Fibroblast of mammary gland (primary cell): ENCODE measurements at places on chromosomes 3 and 15.

DNA sequence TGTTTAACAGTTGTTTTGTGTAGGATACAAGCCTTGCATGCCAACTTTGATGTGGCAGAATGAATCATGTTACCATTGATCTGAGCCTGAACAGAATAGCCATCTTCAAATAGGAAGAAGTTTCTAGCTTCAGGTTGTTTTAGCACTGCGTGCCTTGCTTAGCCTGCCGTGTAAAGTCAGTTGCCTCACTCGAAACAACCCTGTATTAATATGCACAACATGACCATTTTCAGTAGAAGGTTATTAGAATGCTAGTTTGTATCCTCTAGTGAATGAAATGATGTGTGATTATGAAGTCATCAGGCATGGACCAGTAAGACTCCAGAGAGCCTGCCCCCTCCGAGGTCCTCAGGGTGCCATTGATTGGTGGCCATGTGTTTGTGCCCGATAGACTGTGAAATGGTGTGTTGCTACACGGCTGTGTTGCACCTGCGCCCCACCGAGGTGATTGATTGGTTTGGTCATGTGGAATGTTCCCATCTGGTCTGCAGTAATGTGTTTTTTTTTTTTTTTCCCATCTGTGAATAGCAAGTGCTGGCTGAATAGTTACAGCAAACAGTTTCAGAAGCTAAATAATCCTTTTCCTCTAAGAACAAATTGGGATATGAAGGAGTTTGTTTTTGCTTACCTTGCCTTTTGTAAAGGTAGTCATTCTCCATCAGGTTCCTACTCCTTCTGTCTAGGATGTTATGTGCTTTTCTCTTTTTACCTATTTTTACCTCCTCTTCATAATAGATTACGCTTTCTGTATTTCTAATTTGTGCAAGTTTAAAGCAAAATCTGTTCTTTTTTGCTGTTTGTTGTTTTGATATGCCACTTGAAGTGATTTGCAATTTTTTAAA lies 214.9 kb downstream of the TCF12 start:
- DNase-seq = peak; percentile 23

DNA sequence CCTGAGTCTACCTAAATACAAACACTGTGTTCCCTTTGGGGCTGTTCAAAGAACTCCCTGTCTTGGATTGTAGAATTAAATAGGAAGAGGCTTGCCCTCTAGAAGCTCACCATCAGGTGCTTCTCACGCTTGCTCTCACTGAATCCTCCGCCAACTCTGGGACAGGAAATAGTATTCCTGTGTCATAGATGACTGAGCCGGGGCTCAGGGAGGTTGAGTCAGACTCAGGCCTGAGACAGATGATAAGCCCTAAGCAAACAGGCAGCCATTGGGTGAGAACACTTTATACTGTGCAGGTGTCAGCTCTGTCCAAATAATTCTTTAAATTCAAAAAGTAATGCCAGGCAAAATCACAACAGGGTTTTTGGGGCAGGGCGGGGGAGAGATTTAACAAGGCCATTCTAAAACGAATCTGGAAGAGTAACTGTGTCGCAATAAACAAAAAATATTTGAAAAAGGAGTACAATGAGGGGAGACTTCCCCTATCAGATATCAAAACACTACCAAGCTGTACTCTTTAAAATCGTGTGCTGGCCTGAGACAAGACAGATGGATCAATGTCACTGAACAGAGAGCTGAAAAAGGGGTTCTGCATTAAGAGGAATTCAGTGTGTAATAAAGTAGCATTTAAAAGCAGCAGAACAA lies 59.0 kb downstream of the EPHB3 start:
- peak; percentile 53 for DNase-seq

- DNase-seq = no peak
Observed at GRCh38 chr3:15120986-15121385, 22.0 kb upstream of the RBSN start.

DNA sequence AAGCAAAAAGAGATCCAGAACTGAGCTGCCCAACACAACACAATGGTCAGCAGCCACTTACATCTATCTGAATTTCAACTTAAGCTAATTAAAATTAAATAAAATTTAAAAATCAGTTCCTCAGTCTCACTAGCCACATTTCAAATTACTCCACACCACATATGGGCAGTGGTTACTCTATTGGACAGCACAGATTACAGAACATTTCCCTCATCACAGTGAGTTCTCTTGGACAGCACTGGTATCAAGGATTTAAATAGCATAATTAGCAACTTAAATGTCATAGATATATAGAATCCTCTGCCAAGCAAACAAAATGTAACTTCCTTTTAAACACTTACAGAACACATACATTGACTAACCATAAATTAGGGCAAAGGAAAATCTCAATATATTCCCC lies 64.4 kb downstream of the KBTBD12 start:
- no peak for DNase-seq

GRCh38 chr15:78264304-78265136 lies at the start of gene DNAJA4:
TSS of gene DNAJA4 (plus strand) at chr15:78264562. CDS start at chr15:78264764, 202 bp downstream.
- peak; percentile 37 for DNase-seq

DNA sequence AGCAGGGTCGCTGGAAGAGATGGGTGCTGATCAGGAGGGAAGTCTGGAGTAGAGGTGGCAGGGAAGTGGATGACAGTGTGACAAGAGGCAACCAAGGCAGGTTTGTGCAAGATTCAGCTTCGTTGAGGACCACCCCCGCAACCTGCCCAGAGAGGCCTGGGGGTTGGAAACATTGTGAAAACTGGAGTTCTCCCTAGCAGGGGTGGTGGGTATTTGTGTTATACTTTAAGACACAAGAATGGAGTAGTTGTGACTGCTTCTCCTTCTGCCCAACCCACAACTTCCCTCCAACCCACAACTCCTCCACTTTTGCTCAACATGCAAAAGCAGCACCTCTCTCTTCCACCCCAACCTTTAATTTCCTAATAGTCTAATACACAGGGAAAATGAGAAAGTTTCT lies 8.6 kb upstream of the ARNT2 start:
- no peak for DNase-seq

- peak; percentile 90 for DNase-seq
Observed at GRCh38 chr3:177041021-177041729, 156.1 kb downstream of the TBL1XR1 start.

- DNase-seq = no peak
Observed at GRCh38 chr3:80213086-80213485, 445.3 kb upstream of the ROBO1 start.

- no peak for DNase-seq
Observed at GRCh38 chr3:175185903-175186302, 326.8 kb downstream of the NAALADL2 start.

DNA sequence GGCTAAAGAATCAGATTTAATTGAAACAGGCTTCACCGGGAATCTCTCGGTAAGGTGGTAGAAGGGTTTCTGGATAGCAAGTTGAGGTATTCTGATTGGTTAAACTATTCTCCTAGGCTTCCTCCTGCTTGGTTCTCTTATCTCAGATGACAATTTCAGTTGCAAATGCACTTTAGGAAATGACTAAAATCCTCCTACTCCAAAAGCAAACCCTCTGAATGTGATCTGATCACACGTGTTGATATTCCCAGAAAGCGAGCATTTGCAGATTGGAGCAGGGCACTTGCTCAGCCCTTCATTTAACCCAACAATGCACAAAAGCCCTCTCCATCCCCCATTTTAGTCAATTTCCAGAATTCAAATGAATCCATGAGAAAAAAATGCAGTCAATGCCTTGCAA lies 55.6 kb upstream of the ICE2 start:
- DNase-seq = no peak

- DNase-seq = no peak
Observed at GRCh38 chr3:120339362-120339761, 9.8 kb downstream of the LRRC58 start.

- DNase-seq = peak; percentile 71
Observed at GRCh38 chr15:39597751-39598185, 16.9 kb downstream of the THBS1 start.

DNA sequence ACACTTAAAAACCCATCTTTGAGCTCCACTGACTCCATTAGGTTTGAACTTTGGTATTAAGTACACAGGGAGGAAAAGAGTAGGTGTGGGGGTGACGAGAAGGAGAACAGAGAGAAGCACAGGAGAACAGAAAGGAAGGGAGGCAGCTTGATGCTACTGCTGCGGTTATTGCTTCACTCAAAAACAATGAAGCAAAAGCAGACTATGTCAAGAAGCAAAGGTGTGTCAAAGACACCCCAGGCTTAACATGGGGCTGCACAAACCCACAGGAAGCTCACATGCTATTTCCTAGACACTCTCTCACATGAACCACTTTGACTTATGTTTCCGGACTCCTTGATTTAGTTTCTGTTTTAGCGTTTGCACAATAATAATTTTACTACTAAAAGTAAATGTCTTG lies 961.0 kb upstream of the CFAP20DC start:
- no peak for DNase-seq

- DNase-seq = no peak
Observed at GRCh38 chr15:77457191-77457904, 36.7 kb downstream of the HMG20A start.

- DNase-seq = no peak
Observed at GRCh38 chr3:97670952-97671351, 93.6 kb upstream of the ARL6 start.

DNA sequence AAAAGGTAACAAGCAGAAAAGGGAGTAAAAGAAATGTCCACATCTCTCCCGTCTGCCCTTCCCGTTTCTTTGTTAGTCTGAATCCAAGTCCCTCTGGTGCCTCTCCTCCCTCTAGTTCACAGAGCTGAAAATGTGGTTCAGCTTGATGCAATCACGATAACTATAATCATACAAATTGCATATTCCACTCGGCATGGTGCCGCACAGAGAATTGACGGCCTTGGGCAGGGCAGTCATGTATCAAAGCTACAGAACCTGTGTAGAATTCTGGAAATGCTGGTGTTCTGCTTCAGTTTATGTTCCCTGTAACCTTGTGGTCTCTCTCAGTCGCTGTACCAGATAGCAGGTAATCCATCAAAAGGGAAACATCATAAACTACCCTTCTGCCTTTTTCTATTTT lies 562.9 kb upstream of the CBLB start:
- DNase-seq = no peak

GRCh38 chr15:59180945-59181600 lies 25.6 kb upstream of the LDHAL6B start:
- no peak for DNase-seq

DNA sequence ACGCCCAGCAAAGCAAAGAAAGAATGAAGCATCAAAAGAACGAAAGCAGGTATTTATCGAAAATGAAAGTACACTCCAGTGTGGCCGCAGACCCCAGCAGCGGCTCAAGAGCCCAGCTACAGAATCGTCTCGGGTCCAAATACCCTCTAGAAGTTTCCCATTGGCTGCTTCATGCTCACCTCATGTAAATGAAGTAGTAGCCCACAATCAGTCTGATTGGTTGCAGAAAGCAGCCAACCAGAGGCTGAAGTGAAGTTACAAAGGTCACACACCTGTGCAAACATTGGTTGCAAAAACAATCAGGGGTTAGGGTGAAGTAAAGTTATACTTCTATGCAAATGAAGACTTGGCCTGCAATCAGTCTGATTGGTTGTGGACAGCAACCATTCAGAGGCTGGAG lies 32.0 kb downstream of the SV2B start:
- DNase-seq = no peak

DNA sequence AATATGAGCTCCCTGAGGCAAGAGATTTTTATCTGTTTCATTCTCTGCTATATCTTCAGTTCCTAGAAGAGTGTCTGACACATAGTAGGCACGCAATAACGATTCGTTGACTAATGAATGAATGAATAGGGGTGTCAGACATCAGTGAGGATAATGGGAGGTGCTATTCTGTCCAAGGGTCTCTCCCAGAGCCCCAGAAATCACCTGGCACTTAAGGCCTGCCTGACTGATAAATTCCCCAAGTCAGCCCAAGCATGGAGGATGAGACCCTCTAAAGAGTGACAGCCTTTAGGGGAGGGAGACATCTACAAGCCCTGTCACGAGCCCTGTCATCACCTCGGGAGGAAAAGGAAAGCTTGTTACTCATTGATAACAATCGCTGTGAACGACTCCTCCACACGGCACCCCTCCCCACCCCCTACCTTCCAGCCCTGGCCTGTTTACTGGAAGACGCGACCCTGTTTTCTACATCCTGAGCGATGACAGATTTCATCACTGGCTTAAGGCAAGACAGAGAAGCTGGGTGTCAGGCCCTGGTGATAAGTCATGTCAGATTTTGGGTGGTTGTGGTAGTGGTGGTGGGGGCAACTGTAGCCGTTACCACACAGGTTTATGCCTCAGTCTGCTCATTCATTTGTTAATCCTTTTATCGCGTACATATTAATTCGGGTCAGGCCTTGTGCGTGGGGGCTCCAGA lies 23.1 kb downstream of the BHLHE40 start:
- DNase-seq = no peak

- no peak for DNase-seq
Observed at GRCh38 chr15:100718075-100718980, 115.9 kb downstream of the ASB7 start.

- DNase-seq = no peak
Observed at GRCh38 chr3:160057331-160057730, 68.7 kb downstream of the IL12A start.

- no peak for DNase-seq
Observed at GRCh38 chr15:70128414-70129140, 30.9 kb upstream of the TLE3 start.

DNA sequence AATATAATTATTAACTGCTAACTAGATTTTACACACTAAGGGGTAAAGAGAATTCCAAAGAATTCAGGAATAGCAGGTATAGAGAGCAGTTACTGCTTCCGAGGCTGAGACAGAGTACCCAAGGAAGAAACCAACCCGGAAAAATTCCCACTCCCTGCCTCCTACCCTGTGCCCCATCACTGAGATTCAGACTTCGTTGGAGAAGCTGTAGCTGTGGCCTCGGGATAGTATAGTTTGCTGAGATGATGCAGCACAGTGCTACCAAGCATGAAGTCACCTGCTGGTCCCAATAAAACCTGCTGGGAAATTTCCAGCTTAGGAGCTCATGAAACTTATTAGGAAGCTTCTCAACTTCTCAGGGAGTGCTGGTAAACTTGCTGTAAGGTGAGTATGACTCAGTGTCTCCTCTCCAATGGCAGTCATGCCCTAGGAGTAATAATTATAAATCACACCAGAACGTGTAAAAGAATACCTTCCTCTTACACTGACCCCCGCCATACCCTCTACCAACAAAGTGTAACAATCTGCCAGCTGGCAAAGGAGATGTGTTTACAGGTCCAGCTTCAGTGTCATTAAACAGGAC lies 215.2 kb upstream of the ROBO2 start:
- DNase-seq = no peak

GRCh38 chr3:156404217-156404616 lies 150.7 kb downstream of the SSR3 start:
- DNase-seq = no peak

- no peak for DNase-seq
Observed at GRCh38 chr3:13138833-13139145, 65.6 kb upstream of the IQSEC1 start.

DNA sequence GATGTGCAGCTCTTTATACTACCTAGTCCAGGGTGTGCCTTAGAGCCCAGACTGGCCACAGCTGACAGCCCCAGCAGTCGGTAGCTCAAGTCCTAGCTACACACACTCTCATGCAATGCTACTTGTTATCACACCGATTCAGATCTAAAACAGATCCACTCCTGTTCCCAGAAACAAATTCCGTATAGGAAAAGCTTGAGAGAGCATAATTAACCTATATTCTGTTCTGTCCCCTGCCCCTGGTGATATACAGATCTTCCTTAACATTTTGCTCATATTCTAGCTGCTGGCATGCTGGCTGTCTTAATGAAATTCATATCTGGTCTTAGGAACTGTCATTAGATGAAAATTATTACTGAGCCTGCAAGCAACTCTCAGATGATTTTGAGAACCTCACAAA lies 204.3 kb downstream of the SOX2 start:
- no peak for DNase-seq
